ENCODE measurements at places on chromosomes 3 and 15. TPM values are rescaled to one million over a fixed set of nuclear protein-coding genes. Genes with fewer than 3 reads are reported as not detected.

- DNase-seq: no peak
Observed at GRCh38 chr3:150061288-150062024, 90.8 kb upstream of the PFN2 start.

GRCh38 chr15:84824260-84825007 lies 7.3 kb downstream of the ALPK3 start:
- DNase-seq: no peak

- DNase-seq: no peak
Observed at GRCh38 chr15:33860754-33861153, 107.5 kb upstream of the CHRM5 start.

The CHRNA5 gene
- total RNA-seq: 2.3 TPM

The P3H2 gene
- not detected for total RNA-seq

The SLC15A2 gene
- total RNA-seq: 4.8 TPM

GRCh38 chr3:182954553-182955235 lies 25.6 kb downstream of the DCUN1D1 start:
- DNase-seq: no peak

The GP9 gene
- total RNA-seq: not detected

The LRRK1 gene
- total RNA-seq: 1.2 TPM

GRCh38 chr3:31432897-31433678 lies 99.6 kb upstream of the STT3B start:
- DNase-seq: no peak

GRCh38 chr3:181844211-181844610 lies 132.5 kb downstream of the SOX2 start:
- no peak for DNase-seq

The ARL14 gene
- total RNA-seq: not detected

Measured in activated CD8-positive, alpha-beta memory T cell treated with anti-CD3 and anti-CD28 coated beads, Interleukin-2, amount 10 ng/mL, durations not matched to agents 7 days and 5 days (primary cell).